ENCODE measurements at places on chromosomes 1 and 21.

DNA sequence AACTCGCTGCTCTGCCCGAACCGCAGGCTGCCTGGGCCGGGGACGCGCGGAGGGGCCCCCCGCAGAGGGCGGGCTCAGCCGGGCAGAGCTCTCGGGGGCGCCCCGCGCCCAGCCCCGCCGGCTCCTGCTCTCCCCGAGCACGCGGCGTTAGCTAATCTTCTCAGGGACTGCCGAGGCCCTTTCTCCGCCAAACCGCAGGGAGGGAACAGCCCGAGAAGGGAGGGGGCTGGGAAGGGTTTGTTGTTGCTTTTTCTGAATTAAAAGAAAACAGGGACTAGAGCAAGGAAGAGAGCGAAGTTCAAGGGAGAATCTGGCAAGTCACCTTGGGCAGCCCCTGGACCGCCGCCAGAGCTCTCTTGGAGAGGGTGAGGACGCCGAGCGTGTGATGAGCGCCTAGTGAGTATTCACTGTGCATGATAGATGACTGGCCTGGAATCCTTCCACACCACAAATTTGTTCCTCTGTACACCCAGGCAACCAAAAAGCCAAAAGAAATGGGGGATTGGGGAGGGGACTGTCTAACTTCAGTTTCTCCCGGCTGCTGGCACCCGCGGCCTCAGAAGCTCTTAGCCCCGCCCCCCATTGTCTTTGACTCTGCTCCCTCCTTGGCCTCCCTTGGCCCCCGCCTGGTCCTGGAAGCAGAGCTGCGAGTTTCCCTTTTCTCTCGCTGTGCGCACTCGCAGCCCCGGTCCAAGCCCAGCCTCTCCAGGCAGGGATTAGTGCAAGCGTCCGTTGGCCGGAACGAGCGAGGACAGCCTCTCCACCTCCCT lies 19.7 kb upstream of the LMX1A start:
- no peak for DNase-seq

DNA sequence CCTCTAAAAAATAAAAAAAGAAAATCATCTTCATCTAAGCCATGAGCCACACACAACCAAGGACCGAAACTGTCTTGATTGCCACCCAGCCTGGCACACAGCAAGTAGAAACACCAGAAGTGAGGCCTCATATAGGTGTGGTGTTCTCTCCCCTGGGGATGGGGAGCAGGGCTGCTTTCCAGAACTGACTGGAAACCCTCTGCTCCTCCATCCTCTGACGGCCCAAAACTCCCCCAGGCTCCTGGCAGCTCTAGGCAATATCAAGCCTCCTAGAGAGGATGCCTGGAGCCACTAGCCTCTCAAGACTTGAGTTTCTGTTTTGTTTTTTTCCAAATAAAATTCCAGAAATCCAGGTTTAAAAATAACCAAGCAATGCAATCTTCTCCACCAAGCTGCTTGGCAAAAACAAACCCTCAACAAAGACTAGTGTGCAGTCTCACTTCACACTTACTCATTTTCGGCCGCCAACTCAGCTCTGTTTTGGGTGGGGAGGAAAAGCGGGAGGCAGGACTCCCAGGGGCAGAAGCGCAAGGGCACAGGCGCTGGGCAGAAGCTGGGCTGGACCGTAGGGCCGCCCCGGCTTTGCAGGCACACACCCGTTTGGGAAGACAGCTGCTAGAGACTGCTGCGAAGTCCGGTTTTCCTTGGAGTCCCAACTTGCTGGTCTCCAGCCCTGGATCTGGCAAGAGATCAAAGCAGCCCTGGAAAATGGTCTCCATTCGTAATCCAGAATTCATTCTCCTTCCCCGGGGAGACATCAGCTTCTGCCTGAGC lies 78.2 kb upstream of the CAPZB start:
- DNase-seq, result no peak

DNA sequence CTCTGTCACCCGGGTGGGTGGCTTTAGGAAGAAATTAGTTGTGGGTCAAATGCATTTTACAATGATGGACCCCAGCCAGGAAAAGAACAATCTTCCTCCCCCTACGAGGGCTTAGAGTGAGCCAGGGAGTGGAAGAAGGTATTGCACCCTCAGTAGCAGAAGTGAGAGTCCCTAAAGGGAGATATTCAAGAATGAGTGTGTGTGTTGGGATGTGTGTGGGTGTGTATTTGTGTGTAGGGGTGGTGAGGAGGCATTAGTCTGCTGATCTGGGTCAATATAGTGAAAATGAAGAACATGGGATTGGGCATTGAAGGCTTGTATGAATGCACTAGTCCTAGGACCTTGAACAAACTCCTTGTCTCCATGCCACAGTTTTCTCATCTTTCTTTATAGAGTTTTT lies 85.2 kb upstream of the RUNX1 start:
- DNase-seq, result no peak

GRCh38 chr1:156096640-156097391 lies 14.6 kb upstream of the MEX3A start:
- DNase-seq, result peak; percentile 71

DNA sequence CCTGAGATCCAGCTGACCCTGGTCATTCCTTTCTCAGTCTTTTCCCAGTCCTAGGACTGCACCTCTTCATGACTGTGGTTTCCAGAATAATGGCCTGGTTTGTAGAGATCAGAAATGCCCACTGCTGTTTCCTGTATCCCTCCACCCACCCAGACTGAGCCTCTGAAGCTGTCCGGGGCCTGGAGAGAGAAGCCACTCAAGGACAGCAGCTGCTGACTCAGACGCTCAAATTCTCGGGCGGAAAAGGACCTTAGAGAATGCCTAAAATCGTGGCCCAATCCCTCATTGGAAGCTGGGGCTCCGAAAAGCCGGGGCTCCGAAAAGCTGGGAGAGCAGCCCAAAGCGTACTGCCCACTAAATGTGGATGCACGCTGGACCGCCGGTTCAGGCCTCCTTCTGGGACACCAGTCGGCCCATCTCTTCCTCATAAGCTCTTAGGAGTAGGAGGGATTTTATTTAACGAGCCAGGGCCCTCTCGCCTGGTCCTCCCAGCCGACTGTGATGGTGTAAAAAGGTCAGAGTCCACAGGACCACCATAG lies 7.8 kb upstream of the GPR61 start:
- no peak for DNase-seq

DNA sequence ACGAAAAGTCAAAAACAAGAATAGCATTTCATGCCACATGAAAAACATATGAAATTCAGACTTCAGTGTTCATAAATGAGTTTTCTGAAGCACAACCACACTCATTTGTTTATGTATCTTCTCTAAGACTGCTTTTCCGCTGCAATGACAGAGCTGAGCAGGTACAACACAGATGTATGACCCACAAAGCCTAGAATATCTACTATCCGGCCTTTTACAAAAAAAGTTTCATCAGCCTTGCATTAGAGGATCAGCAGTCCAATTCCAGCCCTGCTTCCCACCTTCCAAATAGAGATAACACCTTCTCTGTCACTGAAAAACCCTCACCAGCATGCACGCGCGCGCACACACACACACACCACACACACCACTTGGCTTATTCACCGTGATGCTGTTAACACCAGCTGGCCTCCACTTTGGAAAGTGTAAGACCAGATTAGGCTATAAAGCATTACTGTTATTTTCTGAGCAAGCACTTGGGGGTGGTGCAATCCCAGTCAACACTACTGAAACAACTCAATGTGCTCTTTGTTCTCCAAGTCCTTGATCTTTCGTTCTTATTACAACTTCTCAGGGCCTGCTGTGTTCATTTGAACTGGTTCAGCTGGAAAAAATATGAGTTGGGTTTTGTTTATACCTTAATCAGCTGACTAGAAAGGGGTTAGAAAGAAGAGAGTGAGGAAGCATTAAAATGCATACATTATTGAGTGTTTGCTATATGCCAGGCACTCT lies 90.0 kb downstream of the GLUL start:
- DNase-seq, result no peak

GRCh38 chr1:180935326-180936109 lies 22.8 kb downstream of the KIAA1614 start:
- no peak for DNase-seq
